ENCODE measurements at places on chromosomes 13 and 19.

DNA sequence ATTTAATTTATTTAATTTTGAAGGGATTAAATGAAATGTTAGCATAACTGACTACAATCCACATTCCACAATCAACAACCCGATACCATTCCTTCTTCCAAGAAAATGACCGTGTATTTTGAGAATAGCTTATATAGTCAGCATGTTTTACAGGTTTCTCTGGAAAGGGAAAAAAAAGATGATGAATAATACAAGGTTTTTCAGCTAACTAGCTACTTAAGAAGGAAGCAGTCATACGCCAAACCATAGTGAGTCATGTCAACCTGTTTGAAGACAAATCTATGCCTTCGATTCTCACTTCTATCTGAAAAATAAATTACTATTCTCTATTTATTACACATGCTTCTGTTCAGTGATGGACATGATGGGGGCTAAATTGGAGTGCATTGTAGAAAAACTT is 258.6 kb downstream of the EFNB2 start:
- DNase-seq = no peak

- no peak for DNase-seq
Measured at GRCh38 chr13:78468621-78469020, 134.7 kb downstream of the POU4F1 start.

GRCh38 chr19:43519436-43520088 is 7.4 kb downstream of the ETHE1 start:
- peak; percentile 60 for DNase-seq

- DNase-seq = no peak
Measured at GRCh38 chr19:6947745-6948144, 60.4 kb downstream of the ADGRE1 start.

DNA sequence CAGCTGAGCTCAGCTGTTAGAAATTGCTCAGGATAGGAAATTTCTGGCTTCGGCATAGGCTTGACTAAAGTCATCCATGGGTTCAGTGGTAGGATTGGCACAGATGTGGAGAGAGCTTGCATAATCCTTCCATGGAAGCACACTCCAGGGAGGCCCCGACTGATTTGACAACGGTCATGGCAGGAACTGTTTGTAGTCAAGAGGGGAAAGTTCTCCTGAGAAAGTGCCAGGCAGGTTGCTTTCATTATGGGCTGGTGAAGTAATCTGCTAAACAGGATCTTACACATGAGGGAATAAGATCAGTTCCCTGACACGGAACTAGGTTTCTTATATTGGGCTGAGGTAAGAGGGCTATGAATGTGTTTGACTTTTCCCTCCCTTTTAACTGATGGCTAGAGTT is 120.1 kb downstream of the RGCC start:
- DNase-seq = no peak

DNA sequence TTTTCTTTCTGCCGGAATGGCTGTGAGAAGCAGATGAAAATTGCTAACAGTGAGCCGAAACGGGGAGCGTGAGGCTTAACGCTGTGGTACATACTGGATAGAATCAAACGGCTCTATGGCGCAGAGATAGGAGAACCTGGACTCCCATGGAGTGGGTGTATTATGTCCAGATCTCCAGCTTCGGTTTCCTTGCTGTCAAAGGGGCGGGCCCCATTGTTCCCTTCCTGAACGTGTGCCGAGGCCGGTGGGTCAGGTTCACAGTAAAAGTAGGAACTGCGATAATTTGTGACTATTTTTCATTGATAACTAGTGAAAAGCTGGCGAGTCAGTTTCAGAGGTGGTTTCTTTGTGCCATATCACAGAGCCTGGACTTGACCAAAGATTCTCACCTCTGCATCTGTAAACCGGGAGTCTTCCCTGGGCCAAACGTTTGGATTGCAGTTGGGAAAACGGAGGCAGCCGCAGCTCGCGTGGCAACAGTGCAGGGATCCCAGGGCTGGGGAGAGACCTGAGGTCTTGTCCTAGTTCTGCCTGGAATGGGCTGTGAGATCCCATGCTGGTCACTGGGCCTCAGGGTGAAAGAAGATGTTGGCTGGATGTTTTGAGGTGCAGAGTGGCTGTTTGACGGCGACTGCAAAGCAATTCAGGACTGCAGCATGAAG is 752 bp downstream of the RPL18A start:
- DNase-seq = no peak

DNA sequence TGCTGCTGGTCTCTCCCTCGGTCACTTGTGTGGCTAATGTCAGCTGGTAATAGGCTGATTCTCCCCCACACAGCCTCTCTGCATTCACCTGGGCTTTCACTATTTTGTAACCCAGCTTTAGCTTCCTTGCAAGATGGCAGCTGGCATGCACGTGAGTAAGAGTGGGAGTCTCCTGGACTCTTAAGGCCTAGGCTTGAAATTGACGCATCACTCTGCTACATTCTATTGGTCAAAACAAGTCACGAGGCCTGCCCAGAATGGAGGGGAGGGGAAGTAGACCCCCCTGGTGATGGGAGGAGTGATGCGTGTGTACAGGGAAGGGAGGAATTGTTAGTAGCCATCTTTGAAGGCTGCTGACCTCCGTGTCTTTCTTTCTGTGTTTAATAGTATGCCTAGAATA is 24.9 kb upstream of the PNMA8B start:
- DNase-seq = no peak

DNA sequence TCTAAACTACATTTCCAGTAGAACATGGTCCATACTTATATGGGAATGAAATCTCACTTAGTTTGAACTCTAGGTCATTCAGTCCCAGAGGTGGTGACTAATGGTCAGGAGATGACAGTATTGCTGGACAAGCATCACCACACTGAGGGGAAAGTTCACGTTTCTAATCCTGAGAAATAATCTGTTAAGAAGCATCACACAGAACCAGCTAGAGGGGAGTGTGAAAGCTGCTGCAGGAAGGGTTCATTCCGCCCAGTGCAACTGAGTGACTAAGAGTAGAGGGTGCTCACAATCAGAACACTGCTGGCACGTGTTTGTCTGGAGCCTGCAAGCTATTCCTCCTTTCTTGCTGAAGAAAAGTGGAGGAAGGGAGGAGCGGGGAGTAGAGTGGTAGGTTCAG is 2.7 kb downstream of the COL4A1 start:
- DNase-seq = no peak

DNA sequence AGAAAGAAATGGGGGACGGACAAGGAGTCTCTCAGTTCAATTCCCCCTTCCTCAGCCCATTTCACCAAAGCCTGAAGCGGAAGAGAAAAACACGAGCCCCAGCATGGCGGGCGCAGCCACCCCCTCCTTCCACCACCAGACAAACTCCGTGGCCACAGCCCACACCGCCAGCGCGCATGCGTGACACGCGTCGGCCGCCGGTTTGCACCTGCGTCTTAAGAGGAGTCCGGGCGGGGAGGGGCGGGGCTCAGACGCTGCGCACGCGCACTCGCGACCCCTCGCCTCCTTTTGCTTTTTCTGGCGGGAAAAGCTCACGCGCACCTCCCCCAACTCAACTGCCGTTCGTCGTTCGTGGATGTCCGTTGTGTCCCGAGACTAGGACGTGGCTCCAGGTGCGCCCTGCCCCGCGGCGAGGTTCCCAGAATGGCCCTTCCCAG is at the start of gene KASH5:
KASH5 (plus strand) TSS at position 314 of the 437 bp plus-strand sequence. CDS start 2,635 bp downstream, outside the sequence.
- DNase-seq = peak; percentile 61

DNA sequence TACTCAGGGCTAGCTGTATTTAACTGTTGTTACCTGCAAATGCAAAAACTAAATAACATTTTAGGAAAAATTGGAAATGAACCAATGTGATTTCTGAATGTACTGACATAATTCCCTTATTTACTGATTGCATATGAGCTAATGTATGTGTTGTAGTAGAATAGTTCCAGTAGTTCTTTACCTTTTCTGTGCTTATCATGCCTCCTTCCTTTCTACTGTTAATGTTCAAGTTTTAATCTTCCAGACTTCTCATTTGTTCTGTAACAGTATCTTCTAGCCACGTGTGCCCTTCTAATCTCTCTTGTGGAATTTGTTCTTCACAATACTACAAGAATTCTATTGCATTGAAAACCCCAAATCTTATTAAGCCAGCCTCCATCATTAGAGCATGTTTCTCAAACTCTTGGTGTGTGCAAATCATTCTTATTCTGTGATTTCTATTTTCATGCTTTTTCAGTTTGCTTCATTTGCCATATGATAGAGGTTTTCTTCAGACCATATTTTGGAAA is 17.7 kb downstream of the LSM14A start:
- DNase-seq = no peak

GRCh38 chr13:38382946-38383345 is 33.3 kb downstream of the UFM1 start:
- no peak for DNase-seq

DNA sequence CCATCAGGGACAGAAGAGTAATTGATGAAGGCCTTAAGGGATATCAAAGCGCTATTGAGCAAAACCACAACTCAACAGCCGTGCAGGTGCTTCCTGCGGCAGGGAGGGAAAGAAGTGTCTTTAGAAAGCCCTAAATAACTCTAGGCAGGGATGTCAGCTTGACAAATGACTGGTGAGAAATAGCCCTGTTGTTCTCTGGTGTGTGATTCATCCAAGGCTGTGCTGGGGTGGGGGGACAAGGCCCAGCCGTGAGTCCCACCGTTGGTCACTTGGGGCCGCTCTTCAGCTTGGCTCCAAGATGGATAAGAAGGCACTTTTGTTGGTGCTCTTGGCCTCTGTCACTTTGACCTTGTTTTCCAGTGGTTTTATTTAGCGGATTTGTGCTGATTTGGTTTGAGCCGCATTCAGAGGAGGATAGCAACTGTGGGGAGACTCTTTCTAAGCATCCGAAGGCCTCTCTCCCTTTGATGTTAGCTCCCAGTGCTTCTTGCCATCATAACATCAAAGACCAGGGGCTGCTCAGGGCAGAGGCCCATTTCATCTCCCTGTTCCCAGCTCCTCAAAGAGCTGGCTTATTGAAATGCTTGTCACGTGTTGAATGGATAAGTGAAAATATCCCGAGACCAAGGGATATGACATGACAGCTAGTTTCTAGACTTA is 130.3 kb upstream of the SERP2 start:
- no peak for DNase-seq

DNA sequence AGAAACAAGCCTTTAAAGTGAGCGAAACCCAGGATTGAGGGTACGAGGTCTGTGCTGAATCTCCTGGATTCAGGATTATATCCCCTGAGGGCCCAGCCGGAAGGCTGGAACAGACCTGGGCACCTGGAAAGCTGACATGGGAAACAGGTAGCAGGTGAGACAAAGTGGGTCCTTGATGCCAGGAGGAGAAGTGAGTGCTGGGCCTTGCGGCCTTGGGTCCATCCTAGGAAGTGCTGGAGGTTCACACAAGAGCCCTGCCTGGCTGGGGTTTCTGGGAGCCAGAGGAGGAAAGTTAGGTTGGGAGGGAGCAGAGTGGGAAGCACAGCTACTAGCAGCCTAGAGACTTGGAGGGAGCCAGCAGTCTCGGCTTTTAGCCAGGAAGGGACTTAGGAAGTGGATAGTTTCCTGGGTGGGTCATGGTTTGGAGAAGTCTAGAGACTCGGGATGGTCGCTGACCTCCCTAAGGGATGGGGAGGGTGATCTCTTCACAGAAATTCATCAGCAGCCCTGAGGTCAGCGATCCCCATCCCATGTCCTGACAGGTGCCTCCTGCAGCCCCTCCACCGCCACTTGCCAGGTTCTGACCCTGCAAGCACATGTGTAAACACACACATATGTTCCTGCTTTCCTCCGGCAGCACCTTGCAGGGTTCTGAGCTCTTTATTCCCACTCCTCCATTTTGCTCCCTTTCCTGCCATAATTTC is 29.4 kb upstream of the ZNF492 start:
- no peak for DNase-seq

GRCh38 chr13:77519808-77520207 is 15.7 kb upstream of the SCEL start:
- DNase-seq = no peak

DNA sequence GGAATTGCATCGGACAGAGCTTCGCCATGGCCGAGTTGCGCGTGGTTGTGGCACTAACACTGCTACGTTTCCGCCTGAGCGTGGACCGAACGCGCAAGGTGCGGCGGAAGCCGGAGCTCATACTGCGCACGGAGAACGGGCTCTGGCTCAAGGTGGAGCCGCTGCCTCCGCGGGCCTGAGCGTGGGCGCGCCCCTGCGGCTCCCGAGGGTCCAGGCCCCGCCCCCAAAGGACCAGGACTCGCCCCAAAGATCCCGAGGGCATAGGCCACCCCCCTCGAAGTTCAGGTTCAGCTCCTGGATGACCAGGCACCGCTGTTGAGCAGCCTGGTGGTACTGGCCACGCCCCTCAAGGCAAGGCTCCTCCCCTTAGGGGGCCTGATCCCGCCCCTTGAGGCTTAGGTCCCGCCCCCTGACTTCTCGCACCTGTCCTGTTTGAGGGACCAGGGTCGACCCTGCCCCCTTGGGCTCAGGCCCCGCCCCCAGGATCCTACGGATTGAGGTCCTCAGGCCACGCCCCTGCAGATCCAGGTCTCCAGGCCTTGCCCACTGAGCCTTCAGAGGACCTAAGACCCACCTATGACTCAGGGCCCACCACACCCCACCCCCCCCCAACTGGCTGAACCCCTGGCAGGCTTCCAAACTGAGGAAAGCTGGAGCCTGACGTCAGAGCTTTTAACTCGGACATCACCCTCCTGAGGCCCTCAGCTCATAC is 43.1 kb downstream of the CYP4F22 start:
- peak; percentile 58 for DNase-seq

- no peak for DNase-seq
Measured at GRCh38 chr19:1140272-1141027, 33.6 kb downstream of the SBNO2 start.

- DNase-seq = no peak
Measured at GRCh38 chr19:51007488-51007887, 6.1 kb upstream of the KLK8 start.

GRCh38 chr19:4186087-4186993 is 3.9 kb downstream of the ANKRD24 start:
- peak; percentile 26 for DNase-seq

DNA sequence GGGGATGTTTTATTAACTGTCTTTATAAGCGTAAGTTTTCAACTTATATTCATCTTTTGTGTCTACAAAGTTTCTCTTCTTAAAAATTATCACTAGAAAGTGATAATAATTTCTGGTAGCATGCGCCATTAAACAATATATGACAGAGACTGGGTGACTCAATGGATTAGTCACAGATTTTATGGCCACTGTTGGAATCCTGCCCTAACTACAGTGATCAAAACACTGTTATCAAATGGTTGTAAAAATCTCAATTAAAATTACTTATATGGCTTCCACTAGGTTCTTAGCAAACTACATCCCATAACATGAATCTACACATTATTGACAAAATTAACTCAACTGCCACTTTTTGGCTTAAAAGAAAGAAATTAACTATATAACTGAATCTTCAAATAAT is 350.0 kb downstream of the DACH1 start:
- DNase-seq = no peak

DNA sequence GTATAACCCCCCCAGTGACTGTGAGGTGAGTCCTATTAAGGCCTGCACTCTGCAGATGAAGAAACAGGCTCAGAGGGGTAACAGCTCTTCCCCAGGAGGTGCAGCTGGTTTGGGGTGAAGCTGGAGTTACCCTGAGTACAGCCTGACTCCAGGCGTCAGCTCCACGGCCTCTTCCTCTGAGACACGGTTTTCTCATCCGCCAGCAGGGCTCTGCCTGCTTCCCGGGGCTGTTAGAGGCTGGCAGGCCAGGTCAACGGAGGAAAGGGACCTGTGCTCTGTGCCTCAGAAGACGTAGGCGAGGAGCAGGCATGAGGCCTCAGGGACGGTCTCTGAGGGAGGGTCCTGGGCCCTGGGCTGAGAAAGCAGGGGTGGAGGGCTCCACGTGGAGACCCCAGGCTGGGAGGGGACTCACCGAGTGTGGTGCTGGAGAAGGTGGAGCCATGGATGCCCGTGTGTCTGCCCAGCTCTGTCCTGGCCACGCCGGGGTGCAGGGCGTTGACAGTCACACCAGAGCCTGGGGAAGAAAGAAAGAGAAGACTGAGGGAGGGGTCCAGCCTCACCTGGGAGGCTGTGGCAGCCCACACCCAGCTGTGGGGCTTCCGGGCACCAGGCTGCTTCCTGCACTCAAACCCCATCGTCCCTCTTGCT is 9.0 kb upstream of the GP6 start:
- DNase-seq = no peak
